ENCODE measurements at places on chromosomes 1 and 21.
A peak's percentile ranks its signal among the peaks of the same experiment; 100 is the strongest.

- no peaks in the 10 kb centered on the region for H3K36me3 ChIP-seq
- H3K4me3 ChIP-seq = no peak overlapping the region
- H3K4me1 ChIP-seq = no peaks in the 10 kb centered on the region
- no peak for DNase-seq
Observed at GRCh38 chr1:47675047-47675675, 237.3 kb downstream of the FOXD2 start.

- no peak for DNase-seq
- no peaks in the 10 kb centered on the region for H3K4me1 ChIP-seq
- H3K4me3 ChIP-seq = no peak overlapping the region
- no peaks in the 10 kb centered on the region for H3K36me3 ChIP-seq
- H3K27ac ChIP-seq = no peak overlapping the region
Observed at GRCh38 chr1:165610866-165611265, 20.2 kb upstream of the MGST3 start.

DNA sequence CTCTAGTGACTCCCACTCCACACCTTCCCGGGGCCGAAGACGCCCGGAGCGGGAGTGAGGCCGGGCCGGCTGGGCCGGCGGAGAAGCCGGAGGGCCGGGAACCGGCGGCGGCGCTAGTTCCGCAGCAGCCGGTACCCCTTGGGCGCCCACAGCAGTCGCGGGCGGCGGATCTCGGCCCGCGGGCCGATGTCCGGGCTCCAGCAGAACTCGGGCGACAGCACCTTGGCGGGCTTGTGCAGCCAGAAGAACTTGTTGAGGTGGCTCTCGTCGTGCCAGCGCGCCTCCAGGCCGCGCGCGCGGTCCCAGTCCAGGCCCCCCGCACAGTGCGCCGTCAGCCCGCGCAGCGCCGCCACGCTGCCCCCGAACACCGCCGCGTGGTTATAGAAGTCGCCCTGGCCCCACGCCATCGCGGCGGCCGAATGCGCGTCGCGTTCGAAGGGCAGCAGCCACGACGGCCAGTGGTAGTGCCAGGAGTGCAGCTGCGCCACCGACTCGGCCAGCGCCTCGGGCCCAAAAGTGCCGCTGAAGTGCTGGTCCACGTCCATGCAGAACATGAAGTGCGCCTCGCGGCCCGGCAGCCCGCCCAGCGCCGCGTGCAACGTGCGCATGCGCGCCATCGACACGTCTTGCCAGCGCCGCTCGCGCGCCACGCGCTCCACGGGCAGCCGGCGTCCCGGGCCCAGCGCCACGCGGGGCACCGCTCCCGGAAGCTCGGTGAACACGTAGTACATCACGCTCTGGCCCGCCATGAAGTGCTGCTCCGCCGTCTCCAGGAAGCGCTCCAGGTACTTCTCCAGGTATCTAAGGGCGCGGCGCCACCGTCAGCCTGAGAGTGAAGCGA lies 14.0 kb downstream of the A3GALT2 start:
- H3K4me3 ChIP-seq = peak overlapping the region; percentile 48
- H3K27ac ChIP-seq = no peak overlapping the region
- H3K36me3 ChIP-seq = no peaks in the 10 kb centered on the region

GRCh38 chr1:163444665-163445064 lies 122.9 kb downstream of the NUF2 start:
- H3K27ac ChIP-seq = no peak overlapping the region
- no peaks in the 10 kb centered on the region for H3K36me3 ChIP-seq
- H3K27me3 ChIP-seq = no peaks in the 10 kb centered on the region
- no peaks in the 10 kb centered on the region for H3K4me1 ChIP-seq

DNA sequence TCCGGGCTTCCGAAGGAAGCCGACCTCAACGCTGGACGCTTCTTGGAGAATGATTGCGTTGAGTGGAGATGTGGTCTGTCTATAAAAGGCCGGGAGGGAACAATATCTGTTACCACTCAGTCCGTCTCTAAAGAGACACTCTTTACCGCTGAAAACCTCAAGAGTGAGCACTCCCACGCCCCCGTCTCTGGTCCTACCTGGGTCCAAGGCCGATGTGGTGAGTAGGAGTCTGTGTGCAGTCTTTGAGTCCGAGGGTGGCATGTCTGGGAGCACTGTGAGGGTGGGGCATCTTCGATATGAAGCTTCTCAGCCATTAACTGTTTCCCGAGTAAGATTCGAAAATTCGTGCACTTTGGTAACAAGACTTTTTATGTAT lies 576 bp downstream of the ZFP69 start:
- no peak for DNase-seq
- H3K4me3 ChIP-seq = peak overlapping the region; percentile 78
- H3K27ac ChIP-seq = peak overlapping the region; percentile 30
- H3K36me3 ChIP-seq = no peaks in the 10 kb centered on the region
- H3K4me1 ChIP-seq = peaks cover 5% of the 10 kb centered on the region

DNA sequence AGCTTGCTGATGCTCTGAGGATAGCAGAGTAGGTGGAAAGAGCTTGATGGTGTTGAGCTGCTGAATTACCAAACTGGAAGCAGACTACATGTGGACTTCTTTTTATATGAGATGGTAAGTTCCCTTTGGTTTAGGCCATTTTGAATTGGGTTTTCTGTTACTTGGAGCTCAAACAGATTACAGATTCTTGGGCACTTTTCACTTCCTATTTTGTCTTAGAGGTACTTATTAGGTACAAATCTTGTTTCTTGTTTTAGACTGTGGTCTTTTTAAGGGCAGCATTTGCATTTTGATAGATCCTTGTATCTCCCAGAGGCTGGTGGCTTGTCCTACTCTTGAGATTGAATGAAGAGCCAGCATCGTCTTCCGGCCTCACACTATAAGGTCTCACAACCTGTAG lies 70.2 kb downstream of the GADD45A start:
- no peak overlapping the region for H3K27ac ChIP-seq
- no peak for DNase-seq
- no peaks in the 10 kb centered on the region for H3K27me3 ChIP-seq
- peaks cover 32% of the 10 kb centered on the region for H3K4me1 ChIP-seq

All from psoas muscle (tissue), 8 donors.